Stimulated activated CD8-positive, alpha-beta memory T cell treated with anti-CD3 and anti-CD28 coated beads, Interleukin-15, amount 100 ng/mL, for 4 hours (primary cell): ENCODE measurements at places on chromosomes 7 and 10.

DNA sequence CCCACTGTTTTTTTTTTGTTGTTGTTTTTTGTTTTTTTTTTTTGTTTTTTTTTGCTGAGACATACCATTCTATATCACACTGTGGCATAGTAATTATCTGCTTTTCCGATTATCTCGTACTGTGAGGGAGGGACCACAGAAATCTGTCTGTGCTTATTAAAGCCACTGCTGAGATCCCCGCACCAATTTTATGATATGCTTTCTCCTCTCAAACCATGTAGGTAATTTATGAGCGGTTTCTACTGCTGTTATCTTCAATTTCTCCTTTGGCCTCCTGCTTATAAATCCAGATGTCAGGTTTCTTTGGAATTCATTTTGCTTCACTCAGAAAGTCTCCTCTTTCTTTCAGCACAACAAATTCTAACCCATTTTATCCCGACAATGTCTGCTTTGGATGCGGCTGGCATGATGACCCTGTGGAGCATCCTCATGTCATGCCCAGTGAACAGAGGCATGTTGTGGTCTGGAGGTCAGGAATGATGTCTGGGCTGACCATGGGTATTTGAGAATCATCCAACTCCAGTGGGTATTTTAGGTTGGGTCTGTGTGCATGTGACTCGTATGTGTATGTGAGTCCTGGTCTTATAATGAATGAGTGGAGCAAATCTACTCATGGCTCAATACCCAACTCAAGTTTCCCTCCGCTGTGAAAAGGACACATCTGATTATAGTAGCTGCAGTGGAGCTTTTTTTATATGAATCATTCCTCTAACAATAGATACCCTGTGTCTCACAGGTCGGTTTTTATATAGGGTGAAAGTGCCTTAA, 213.4 kb downstream of the GALNT17 start:
- DNase-seq = no peak

GRCh38 chr7:1359681-1360485, 99.4 kb downstream of the MICALL2 start:
- DNase-seq = no peak

DNA sequence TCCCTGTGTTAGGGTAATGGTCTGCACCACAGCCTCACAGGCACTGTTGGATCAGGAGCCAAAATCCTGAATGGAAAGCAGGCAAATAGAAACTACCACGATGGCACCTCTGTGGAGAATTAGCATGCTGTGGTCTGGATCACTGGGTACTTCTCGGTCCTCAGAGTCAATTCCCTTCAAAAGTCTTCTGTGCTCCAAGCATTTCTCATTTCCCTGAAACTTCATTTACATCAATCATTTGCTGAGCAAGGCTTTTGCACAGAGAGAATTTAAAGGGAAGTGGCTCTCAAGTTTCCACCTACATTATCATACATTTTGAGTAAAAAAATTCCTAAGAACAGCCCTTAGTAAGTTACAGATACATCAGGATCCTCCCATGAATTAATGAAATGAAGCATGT, 293.9 kb upstream of the NPSR1 start:
- no peak for DNase-seq

DNA sequence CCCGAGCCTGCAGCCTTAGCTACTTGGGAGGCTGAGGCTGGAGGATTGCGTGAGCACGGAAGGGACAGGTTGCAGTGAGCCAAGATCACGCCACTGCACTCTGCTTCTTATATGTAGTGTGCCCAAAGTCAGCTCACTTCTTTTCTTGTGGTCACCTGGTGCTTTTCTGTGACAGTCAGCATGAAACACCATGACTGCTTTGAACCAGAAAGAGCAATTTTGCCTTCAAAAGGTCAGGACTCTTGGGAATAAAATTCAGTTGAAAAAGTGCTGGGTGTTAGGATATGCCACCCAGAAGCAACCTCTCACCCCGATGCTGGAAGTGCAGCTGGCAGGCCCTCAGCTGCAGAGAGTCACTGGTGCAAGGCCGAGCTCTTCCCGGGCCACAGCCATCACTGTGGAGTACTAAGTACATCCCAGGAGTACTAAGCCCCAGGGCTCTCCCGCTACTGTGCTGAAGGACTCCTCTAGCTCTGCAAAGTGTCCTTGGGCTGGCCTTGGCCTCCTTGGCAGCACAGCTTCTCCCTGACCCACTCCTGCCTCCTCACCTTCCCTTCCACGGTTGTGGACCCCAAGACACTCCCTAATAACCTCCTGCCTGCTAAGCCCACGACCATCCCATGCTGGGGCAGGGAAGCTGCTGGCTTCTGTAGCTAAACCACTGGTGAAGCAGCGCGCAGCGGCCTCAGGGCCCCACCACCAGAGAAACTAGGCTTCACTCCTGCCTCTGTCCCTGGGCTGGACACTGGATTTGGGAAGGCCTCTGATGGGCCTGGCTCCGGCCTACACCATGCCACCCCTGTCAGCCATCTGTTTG, 17.6 kb upstream of the GDI2 start:
- DNase-seq = no peak

DNA sequence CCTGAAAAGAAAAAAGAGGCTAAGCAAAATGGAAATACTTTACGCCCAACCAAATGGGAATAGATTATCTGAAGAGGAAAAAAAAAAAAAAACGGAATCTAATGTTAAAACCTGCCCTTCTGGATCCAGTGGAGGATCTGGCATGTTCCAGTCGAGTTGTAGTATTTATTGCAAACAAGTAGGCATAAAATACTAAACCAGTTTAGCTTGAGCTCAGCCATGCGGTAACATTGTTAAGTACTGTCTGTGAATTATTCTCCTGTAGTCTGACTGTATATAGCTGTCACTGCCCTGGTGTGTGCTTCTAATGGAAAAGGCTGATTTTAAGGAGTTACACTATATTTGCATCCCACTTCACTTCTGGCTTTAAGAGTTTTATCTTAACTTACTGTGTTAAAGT, 40.3 kb downstream of the CELF2 start:
- no peak for DNase-seq

DNA sequence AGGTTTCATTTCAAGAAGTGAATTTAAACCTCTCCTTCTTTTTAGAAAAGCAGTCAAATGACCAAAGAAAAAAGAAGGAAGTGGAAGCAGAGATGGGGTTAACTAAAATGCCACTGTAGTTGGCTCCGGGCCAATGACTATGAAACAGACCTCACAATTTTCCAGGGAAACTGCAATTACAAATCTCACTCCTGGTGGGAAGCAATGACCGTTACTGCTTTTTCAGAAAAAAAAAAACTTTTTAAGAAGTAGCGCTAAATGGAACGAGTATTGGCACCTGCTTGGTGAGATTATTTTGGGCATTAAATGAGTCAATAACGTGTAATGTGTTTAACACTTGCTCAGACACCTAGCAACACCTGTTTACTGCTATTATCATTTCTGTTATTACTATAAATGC, 1.2 kb downstream of the SFRP4 start:
- DNase-seq = no peak

- no peak for DNase-seq
Measured at GRCh38 chr10:30996481-30997005, 35.1 kb downstream of the ZNF438 start.

DNA sequence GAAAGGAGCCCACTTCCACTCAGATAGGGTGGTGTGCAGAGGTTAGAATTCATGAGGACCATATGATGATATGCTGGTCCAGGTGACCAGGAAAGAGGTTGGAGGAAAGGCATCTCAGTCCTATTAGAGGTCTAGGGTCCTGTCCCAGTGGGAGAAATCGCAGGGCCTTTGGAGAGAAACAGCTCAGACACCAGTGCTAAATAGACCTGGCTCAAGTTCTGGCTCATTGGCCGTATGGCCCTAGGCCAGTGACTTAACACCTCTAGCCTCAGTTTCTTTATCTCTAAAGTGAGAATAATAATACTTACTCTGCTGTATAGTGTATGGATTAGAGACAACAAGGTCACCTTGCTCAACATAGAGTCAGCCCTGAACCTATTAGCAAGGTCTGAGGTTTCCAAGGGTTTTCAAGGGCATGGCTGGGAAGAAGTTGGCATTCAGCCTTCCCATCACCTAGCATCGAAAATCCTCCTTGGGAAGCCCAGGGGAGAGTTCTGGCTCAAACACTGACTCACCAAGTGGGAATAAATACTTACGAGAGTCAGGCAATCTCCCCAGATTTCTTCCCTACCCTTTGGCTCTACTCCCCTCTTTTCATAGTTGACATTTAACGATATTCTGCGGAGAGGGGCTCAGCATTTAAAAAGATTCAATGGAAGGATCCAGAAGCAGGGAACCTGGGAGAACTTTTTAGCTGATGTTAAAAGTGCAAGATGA, 473.1 kb upstream of the PODXL start:
- DNase-seq = no peak

DNA sequence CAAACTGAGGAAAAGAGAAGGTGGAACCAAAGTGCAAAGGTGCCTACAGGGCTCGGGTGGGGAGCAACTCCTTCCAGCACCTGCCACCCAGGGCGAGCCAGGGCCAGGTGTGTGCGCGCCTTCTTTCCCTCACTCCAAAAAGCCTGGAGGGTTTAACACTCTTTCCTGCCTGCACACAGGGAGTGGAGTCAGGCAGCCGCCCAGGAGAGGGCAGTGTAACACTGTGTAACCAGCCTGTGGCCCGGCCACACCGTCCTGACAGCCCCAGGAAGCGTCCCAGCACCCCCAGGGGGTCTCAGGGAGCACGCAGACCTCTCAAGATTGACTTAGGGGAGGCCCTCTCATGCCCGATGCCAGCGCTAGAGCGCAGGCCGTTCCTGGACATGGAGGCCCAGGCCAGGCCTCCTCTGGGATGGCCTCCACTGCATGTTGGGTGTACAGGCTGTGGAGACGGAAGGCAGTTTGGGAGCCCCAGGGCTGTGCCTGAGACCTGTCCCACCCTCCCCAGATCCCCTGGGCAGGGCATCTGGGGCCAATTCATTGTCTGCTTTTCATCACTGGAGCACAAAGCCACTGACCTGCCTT, 13.4 kb downstream of the BRI3 start:
- no peak for DNase-seq

DNA sequence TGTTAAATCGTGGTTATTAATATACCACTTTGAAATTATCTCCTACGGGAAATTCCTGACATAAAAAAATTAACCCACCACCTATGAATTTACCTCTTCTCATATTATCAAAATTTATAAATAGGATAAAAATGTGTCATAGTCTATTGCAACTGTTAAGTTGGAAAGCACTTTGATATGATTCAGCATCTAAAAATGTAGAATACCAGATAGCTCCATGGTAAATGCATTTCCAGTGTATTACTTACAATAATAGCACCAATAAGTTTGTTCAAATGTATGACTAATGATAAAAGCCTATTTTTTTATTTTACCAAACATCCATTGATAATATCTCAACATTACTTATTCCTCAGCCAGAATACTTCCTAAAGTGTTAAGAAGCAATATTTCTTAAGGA, 13.6 kb upstream of the KCND2 start:
- DNase-seq = no peak

GRCh38 chr7:91034459-91035368, 229.5 kb upstream of the FZD1 start:
- DNase-seq = no peak

- no peak for DNase-seq
Measured at GRCh38 chr7:116940689-116941370, 12.5 kb upstream of the ST7 start.

- no peak for DNase-seq
Measured at GRCh38 chr7:1531979-1532455, 1.5 kb downstream of the MAFK start.

- DNase-seq = no peak
Measured at GRCh38 chr7:26153823-26154783, 2.1 kb downstream of the NFE2L3 start.

DNA sequence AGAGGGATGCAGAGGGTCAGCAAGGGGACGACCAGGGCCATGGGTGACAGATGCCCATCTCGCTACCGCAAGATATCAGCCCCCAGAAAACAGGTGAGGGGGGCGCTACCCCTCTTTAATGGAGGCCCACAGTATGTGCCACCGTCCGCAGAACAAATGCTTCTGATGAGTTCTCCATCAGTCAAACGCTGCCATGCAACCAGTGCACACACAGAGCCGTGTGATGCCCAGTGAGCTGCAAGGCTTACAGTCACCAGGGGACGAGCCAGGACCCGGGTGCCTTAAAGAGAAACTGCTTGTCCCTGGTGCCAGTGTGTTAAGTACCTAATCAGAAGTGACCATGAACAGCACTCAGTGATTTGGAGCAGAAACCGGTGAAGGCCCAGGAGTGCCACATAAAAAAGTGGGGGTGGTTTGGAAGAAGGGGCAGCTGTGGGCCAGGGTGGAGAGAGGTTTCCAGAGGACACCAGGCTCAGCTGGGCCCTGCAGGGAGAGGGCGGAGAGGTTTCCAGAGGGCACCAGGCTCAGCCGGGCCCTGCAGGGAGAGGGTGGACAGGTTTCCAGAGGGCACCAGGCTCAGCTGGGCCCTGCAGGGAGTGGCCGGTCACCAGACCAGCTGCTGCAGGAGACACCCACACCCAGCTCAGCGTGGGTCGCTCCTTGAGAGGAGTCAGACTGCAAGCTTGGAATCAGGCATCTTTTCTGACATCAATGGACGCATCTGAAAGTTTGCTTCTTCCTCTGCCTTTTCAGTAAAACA, 50.9 kb downstream of the TCERG1L start:
- DNase-seq = no peak

GRCh38 chr7:157671358-157672255, 334.8 kb downstream of the DNAJB6 start:
- no peak for DNase-seq

DNA sequence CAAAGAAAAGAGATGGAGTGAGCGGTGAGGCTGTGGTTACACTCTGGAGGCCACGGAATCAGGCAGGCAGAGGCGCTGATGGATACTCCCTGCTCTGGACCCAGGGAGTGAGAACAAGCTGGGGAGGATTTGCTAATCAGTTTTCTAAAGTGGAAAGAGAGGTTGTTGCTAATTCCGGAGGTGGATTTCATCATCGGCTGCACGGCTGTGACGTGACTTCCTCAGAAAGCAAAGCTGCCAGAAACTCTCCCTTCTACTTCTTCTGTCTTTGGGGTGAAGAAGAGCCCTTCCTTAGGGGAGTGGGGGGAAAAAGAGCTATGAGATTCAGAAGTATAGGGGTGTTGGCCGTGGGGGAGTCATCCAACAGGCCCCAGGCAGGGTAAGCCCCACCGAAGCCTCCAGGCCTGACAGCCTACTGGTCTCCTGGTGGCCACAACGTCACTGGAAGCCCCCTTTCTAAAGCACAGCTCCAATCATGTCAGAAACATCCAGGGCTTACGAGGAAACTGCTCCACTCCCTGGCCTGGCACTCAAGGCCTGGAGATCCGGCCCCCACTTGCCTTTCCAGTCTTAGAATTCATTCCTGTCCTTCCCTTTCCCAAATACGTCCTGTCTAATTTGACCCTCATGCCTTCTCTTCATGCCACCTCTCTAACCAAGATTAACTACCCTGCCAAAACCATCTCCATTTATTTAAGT, 114.5 kb downstream of the HIP1 start:
- no peak for DNase-seq

DNA sequence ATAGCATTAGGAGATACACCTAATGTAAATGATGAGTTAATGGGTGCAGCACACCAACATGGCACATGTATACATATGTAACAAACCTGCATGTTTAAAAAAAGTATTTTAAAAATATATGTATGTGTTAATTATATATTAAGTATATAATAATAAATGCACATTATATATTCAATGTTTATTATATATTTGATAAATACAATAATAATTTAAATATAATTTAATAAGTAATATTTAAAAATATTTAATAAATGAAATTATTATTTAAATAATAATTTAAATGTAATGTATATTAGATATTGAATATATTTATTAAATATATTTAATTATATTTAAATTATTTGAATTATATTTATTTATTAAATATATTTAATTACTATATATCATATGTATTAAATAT, 661.3 kb upstream of the COBL start:
- DNase-seq = no peak
